ENCODE measurements at places on chromosomes 12 and 14.

GRCh38 chr14:103377522-103378037 lies 7.6 kb upstream of the MARK3 start:
- DNase-seq, result no peak

- no peak for DNase-seq
Measured at GRCh38 chr12:112408621-112409020, 784 bp downstream of the RPL6 start.

- no peak for DNase-seq
Measured at GRCh38 chr12:92876496-92876895, 52.6 kb downstream of the EEA1 start.

- DNase-seq, result no peak
Measured at GRCh38 chr12:89160716-89161123, 191.6 kb downstream of the DUSP6 start.

- DNase-seq, result no peak
Measured at GRCh38 chr14:38790916-38791315, 312.1 kb downstream of the SEC23A start.

GRCh38 chr14:51182131-51182565 lies 57.9 kb upstream of the TMX1 start:
- DNase-seq, result no peak

DNA sequence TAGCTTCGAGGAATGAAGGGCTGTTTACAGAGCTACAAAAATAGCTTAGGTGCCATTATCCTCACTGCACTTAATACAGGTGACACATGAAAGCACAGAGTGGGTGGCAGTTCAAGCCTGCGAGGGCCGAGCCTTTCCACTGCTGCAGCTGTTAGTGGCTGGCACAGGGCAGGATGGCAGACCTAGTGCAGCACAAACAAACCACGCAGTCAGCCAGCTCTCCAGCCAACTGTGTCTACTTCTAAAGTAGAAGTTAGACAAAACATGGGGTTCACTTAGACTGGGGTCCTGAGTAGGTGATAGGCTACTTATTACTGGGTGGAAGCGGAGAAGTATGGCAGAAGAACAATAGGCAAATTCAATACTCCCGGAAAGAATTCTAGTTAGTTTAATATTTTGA lies 95.4 kb downstream of the DUSP16 start:
- no peak for DNase-seq

DNA sequence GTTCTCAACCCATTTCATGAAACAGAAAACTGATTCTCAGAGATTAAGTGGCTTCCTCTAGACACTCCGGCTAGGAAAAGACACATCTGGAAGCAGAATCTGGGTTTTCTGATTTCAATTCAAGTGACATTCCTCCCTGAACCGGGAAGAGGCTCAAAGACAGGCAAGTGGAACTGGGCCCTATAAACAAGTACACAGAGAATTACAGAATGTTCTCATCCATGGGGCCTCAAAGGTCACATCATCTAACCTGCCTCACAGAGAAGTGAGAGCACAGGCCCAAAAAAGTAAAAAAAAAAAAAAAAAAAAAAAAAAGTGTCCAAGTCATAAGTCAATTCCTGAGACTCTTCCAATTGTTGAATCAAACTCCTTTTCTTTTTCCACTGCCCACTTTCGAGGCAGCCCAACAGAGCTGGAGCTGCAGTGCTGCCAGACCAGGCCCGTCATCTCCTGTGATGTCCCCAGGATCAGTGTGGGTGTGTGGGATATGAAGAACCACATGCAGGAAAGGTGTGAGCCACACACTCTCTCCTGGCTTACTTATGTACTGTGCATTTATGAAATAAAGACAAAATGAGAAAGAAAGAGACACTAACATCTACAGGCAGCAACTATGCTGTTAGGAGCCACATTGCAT lies 2.8 kb upstream of the KRT1 start:
- DNase-seq, result no peak

- no peak for DNase-seq
Measured at GRCh38 chr12:130491421-130492357, 154.0 kb downstream of the PIWIL1 start.

- no peak for DNase-seq
Measured at GRCh38 chr12:34126239-34126641, 103.9 kb downstream of the ALG10 start.

- DNase-seq, result no peak
Measured at GRCh38 chr12:87687362-87687761, 341.8 kb downstream of the C12orf50 start.

- peak; percentile 84 for DNase-seq
Measured at GRCh38 chr12:49706351-49707127, 666 bp downstream of the FMNL3 start.

DNA sequence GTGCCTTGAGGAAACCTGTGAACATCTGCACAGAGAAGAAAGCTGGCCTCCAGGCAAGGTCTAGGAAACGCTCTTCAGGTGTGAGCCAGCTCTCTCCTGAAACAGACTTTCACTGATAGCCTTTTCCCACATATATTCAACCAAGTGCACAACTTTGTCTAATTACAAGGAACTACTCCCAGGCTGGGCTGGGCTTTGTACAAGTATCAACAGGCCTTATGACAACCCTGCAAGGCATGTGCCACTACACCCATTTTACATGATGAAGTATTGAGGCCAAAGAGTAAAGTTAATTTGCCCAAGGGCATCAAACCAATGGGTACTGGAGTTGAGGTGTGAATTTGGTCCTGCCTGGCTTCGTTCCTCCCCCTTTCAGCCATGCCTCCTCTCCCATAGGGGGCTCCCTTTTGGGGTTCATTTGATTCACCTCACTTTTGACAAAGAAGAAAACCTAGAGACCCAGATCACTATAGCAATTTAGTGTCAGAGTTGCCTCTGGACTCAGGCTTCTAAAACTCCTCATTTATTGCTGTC lies 2.1 kb downstream of the CSRP2 start:
- DNase-seq, result no peak

GRCh38 chr14:95023115-95023514 lies 134.2 kb downstream of the DICER1 start:
- peak; percentile 17 for DNase-seq

- DNase-seq, result no peak
Measured at GRCh38 chr14:28297559-28297958, 469.0 kb upstream of the FOXG1 start.

DNA sequence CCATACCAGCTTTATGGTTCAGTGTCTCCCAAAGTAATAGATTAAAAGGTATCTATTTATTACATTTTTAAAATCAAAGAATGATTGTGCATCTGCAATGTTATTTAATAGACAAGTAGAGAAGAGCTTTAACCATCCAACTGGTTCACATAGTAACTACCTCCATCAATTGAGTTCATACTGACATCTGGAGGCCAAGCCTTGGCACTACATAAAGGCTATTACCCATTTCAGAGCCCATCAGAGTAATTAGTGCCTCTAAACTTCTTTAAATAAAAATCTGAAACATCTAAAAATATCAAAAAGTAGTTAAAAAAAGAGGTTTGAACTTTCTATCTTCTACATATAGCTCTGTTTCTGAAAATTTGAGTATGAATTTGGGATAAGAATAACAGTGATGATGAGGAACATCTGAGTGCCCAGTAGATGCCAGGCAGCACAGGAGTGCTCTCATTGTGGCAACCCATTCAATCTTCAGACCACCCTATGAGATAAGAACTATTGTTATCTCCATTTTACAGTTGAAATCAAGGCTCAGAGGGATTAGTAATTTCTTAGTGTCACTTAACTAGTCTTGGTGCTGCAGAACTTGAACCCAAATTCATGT lies 132.9 kb upstream of the DAAM1 start:
- DNase-seq, result no peak

DNA sequence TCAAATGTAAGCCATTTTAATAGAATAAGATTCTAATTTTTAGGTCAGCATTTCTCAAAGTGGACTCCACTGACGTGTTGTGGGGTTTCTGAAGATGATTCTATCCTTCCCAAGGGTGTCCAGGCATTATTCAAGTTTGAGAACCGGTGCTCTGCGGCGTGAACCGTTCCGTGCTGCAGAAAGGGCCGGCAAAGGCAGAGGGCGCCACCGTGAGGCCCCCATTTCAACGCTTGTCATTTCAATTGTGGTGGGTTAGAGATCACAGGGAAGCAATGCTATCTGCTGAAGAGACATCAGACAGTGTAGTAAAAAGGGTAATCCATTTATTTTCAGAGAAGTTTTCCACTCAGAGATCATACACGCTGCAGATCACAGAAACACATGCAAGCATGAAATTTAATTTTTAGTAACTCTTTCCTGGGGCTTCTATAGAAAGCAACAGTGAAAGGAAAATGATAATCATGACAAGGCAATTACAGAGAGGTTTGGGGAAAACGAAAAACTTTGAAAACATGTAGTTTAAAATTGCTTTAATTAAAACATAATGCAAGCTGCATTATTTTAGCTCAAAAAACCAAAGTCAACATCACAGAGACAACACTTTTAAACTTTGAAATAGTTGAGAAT lies 201.7 kb downstream of the EXOC5 start:
- peak; percentile 82 for DNase-seq

- DNase-seq, result no peak
Measured at GRCh38 chr12:109461049-109461845, 15.9 kb downstream of the KCTD10 start.

DNA sequence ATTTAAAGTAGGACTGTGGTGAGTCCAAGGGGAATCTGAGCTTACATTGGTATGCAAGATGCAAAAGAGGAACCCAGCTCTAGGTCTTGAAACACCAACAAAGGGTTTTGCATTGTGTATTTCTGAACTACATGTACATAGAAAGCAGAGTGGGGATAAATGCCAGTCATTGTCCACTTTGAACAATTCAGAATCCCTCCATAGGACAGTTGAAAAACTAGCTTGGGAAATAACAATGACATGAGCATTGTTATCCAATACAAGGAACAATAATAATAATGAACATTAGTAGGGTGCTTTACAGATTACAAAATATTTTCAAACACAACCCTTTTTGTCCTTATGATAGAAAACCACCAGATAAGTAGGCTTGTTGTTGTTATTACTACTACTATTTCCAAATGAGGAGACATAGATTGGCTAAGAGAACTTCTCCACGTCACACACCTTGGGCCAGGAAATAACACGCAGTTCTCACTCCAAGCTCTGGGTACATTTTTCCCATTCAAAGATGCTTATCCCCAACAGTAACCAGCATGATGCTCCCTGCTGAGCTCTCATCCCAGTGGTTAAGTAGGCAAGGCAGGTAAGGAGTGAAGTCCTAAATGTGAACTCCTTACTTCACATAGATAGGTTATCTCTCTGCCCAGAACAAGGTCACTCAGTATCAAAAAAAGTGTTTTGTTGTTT lies 51.7 kb upstream of the RASSF8 start:
- no peak for DNase-seq

- DNase-seq, result no peak
Measured at GRCh38 chr12:4370265-4370664, 9.2 kb downstream of the FGF23 start.

GRCh38 chr12:92828565-92828964 lies 100.5 kb downstream of the EEA1 start:
- no peak for DNase-seq

DNA sequence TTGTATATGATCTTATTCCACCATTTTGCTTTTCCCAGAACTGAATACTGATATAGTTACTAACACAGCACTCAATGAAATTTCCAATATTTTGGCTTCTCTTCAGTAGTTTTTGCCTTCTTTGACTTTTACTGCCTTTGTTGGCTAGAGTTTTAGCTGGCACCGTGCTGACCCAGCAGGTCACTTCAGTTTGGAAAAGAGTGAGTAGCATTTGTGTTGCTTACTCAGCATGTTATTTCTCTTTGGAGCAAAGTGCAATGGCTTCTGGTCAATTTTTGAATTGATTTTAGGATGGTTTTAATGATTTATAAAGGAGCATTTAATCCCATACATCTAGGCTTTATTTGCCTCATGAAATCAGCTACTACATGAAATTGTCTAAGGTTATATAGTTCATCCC lies 119.2 kb downstream of the ETNK1 start:
- DNase-seq, result no peak

DNA sequence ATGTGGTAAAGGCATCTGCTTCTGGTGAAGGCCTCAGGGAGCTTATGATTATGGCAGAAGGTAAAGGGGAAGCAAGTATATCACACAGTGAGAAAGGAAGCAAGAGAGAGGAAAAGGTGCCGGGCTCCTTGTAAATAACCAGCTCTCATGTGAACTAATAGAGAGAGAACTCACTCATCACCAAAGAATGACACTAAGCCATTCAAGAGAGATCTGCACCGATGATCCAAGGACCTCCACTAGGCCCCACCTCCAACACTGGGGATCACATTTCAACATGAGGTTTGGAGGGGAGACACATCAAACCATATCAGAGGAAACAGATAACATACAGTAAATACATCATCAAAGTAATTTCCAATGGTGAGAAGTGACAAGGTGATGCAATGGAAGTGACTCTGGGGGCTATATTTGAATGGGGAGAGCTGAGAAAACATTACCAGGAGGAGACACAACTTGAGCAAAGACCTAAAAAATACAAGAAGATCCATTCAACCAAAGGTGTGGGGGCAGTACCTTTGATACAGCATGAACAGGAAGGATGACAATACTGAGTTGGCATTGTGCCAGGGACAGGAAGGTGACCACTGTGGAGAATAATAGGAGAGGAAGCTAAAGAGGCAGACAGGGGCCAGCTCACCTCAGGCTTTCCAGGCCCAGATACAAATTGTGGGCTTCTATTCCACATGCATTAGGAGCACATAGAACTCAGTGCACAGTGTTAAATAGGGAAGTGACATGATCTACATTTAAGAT lies 134.4 kb upstream of the GRIP1 start:
- DNase-seq, result no peak

DNA sequence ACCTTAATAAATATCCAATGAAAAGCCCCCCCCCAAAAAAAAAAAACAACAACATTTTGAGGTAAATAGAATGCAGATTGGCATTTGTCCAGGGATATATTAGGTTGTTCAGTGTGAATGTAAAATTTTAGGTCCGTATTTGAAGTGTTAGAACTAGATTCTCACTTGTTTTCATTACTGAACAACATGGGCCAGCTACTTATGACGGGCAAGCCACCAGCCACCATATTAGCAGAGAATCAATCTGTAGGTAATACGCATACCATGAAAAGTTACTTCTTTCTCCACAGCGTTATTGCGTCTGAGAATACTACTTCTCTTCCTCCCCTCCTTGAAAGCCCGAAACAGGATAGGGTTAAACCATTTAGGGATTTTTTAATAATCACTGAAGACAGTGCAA lies 5.4 kb downstream of the FLRT2 start:
- no peak for DNase-seq

DNA sequence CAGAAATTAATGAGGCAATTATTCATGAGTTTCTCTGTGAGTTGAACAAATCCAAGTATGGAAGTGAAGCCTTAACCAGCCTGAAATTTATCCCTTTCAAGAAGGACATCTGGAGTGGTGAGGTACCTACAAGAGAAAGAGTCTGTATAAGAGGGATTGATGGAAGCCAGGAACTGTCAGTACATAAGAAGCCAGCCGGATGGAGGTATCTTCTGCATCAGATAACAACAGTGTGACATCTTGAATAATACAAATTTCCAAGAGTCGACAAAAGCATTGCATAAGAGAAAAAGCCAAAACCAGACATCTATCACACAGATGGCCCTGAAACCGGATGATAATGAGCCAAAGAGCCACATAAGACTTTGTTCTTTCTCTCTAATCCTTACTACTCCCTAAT lies 781.2 kb downstream of the FLRT2 start:
- DNase-seq, result no peak
